ENCODE measurements at places on chromosomes 7 and 10.

- DNase-seq: peak; percentile 40
Measured at GRCh38 chr7:29684787-29685650, 121.3 kb upstream of the WIPF3 start.

DNA sequence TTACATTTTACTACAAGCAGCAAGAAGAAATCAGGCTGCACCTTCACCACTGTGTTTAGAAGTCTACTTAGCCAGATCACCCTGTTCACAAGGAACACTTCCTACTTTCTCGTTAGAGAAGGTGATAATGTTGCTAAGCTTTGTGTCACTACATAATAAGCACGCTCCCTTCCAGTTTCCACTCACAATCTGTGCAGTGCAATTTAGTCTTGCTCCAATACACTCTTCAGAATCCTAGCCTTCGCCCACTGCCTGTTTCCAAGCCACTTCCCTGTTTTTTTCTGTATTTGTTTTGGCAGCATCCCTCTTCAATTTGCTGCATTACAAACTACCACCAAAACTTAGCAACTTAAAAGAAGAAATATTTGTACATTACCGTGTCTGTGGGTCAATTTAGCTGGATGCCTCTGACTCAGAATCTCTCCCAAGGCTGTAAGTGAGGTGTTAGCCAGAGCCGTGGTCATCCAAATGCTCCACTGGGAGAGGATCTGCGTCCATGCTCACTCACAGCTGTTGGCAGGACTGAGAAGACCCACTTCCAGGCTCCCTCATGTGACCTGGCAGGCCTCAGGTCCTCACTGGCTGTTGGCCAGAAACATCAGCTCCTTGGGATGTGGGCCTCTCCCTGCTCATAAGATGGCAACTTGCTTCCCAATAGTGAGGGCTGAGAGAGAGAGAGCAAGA, 110.4 kb downstream of the PON1 start:
- DNase-seq: no peak

GRCh38 chr7:112547916-112548315, 67.1 kb downstream of the LSMEM1 start:
- no peak for DNase-seq

DNA sequence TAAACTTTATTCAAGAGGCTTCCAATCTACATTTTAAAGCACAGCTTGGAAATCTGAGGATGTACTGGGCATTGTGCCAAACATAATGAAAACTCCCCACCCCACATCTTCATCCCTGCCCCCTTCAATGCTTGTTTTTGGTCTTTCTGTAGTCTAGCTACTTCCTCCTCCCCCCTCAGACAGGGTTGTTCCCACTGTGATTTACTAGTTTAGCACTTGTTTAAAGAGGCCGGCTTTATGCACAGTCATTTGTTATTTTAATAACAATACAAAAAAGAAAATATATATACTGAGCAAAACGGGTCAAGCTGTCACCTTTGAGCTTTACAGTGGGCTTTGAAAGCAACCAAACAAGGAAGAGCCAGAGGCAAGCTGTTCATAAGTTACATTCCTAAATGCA, 132.6 kb downstream of the CHRM2 start:
- peak; percentile 33 for DNase-seq

DNA sequence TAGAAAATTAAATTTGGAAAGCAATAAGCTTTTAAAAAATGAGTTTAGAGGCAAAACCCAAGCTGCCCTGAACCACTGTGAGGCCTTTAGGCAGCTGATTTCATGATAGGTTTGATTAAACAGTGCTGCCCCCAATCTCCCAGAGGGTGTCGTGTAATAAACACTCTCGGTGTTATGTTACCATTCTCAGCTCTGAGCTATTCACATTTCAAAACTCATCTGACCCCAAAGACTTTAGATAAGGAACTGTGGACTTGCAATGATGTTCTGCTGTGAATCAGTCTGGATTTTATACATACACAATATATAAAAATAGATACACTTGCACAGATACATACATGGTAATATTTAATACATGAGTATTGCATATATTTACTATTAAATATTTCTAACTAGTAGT, 120.4 kb downstream of the MALRD1 start:
- no peak for DNase-seq

DNA sequence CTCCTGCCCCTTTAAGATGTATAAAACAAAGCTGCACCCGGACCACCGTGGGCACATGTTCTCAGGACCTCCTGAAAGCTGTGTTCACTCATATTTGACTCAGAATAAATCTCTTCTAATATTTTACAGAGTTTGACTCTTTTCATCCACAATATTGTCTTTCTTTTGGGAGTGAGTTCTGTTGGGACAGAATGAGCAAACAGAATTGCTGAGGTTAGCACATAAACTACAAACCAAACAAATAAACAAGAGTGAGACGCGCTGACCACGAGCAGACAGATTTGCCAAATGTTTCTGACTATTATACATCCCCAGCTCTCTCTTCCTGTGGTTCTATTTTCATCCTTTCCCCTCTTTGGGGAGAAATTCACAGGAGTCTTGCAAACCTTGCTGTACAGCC, 526.7 kb downstream of the CALN1 start:
- no peak for DNase-seq

- no peak for DNase-seq
Measured at GRCh38 chr10:2278363-2278762, 541.0 kb upstream of the ADARB2 start.

DNA sequence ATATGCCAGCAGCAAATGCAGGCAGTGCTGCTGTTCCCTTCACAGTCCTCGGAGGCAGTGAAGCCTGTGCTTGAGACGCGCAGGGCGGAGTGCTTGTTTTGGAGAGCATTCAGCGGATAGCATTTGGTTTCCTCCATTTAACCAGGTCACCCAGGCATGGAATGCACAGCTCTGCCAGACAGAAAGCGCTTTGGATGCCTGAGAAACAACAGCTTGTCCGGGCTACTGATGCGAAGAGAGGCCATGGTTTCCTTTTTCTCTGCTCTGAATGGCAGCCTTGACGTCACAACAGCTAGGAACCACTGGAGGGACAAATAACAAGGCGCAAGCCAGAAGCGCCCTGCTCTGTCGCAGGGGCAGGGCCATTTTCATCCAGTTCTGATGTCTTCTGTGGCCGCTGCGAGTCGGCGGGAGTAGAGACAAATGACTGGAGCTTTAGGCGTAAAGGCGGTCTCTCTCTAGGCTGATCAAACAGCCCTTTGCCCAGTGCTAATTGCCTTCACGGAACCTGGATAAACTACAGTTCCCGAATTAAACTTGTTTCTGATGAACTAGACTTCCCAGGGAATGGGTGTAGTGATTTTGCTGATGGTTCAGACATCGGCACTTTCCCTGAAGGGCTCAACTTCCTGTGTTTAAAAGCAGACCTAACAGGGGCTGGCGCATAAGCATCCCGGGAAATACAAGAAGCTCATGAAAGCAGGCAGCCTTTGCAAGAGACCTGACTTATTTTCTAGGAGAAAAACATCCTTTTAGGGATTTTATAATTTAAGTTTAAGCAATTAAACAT, 187.6 kb upstream of the KLF14 start:
- peak; percentile 71 for DNase-seq

GRCh38 chr7:82841828-82842227, 320.9 kb downstream of the PCLO start:
- DNase-seq: no peak

DNA sequence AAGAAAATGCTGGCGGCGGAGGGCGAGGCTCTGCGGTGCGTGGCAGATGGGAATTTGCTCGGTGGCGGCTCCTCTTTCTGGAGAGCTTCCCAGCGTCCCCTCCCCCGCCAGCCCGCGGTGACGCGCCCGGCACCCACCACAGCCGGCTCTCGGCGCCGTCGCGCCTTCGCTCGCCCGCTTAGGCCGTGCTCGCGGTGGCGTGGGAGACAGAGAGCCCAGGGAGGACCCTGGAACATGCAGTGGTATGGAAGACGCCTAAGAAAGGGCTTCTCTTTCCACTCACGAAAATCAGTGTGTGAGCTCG, 576 bp upstream of the CSGALNACT2 start:
- DNase-seq: peak; percentile 45

DNA sequence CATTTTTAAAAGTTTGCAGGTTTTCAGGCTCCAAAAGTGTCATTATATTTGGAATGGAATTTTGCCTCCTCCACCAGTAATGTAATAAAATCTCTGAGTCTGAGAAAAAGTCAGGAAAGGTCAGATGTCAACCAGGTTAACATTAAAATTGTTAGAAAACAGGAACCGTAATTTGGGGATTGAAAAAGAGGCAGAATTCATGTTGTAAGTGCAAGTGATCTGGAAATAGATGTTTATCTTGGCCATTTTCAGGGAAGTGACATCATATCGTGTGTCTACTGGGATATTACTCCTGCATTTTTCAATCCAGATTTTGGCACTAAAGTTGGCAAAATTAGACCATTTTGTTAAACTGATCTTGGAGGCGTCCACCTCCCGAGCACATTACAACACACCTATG, 428.5 kb upstream of the MGMT start:
- DNase-seq: no peak

DNA sequence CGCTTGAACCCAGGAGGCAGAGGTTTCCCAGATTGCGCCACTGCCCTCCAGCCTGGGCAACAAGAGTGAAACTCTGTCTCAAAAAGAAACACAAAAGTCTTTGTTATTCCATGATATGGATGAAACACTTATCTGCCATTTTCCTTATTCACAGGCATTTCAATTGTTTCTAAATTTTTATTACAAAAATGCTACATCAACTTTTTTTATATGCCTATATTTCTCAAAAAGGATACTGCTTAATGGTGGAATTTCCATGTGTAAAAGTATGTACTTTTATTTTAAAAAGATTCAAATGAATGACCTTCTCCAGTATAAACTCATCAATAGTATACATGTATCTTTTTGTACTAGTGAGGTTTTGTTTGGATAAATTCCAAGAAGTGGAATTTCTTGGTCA, 41.9 kb upstream of the STMP1 start:
- DNase-seq: no peak

DNA sequence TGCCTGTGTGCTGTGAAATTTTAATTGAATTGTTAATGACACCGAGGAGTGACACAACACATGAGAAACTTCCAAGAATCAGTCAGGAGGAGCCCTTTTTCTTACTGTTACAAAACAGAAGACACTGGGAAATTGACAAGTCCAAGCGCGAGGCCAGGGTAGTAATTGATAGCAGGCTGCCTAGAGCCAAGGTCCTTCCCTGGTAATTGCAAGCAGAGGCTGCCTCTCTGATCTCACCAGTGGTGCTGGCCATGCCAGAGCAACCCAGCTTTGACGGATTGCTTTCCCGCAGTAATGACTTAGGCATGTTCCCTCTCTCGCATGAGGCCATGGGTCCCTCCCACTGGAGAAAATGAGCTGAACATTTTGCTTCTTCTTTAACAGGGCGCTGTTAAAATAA, 111.5 kb downstream of the LRMDA start:
- DNase-seq: no peak

GRCh38 chr7:76272851-76273497, 29.5 kb upstream of the HSPB1 start:
- DNase-seq: no peak

- DNase-seq: no peak
Measured at GRCh38 chr7:27117887-27118491, 12.6 kb downstream of the HOXA4 start.

GRCh38 chr7:56009695-56010094, 41.5 kb downstream of the PSPH start:
- no peak for DNase-seq

DNA sequence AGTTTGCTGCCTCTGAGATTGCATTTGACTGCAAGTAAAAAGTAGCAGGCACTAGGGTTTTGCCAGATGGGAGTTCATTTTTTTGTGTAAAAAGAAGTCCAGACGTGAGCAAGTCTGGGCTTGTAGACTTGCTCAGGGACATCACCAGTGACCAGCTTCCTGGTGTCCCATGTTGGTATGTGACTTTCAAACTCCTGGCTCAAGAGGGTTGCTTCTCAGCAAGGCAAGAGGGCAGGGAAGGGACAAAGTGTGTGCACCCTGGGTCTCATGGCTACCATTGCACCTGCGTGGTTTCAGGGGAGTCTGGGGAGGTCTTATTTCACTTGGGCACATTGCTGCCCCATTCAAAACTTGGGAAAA, 79.3 kb upstream of the ZNF716 start:
- DNase-seq: no peak

- no peak for DNase-seq
Measured at GRCh38 chr7:70790215-70791073, 341.5 kb upstream of the GALNT17 start.

DNA sequence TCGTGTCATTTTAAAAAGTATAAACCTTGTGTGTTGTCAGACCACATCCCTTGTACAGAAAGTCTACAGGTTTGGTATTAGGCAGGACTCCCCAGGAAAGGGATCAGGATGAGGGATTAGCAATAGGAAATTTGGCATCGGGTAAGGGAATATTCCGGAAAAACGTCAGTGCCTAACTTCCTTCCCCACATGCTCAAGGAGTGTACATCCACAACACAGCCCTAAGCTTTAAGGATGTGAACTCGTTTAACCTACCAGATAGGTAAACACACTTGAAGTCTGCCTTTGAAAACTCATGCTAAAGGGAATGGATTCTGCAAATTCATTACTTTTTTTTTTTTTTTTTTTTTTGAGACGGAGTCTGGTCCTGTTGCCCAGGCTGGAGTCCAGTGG, 194.9 kb downstream of the SKIDA1 start:
- no peak for DNase-seq

GRCh38 chr10:80870282-80870681, 332.6 kb downstream of the SH2D4B start:
- no peak for DNase-seq

GRCh38 chr7:21198921-21199320, 229.0 kb upstream of the SP4 start:
- DNase-seq: no peak

DNA sequence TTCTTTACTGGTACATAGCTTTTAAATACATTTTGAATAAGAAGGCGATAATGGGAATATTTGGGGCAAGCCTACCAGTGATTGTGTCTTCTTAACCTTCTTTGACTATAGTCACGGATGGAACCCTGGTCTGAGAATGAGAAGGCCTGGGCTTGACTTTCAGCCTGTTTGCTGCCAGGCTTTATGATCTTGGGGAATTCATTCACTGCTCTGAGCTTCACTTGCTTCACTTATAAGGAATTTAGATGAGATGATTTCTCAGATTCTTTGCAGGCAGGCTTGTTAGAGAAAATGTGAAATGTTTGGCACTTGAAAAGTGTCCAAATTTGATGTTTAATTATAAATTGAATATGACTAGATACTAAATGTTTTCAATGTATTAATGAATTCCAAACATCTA, 42.5 kb downstream of the NUP205 start:
- no peak for DNase-seq
